Cardiac ventricle fibroblast (primary cell): ENCODE measurements at places on chromosomes 2 and 18. TPM values are rescaled to one million over a fixed set of nuclear protein-coding genes. Genes with fewer than 3 reads are reported as not detected.

Gene FZD7
- total RNA-seq, result 24.4 TPM in 2 replicates

Gene INO80B
- 16.6 and 18.4 TPM in 2 replicates for total RNA-seq

Gene TSPYL6
- total RNA-seq, result not detected in 2 replicates

Gene IL1B
- total RNA-seq, result 0.25 and 0.44 TPM in 2 replicates

Gene AOX1
- total RNA-seq, result 104 and 109 TPM in 2 replicates

Gene SGPP2
- total RNA-seq, result not detected in 2 replicates

Gene RAB6C
- not detected in 2 replicates for total RNA-seq

Gene ACAA2
- total RNA-seq, result 42.1 and 55.2 TPM in 2 replicates

Gene EMILIN2
- 16.3 and 20.6 TPM in 2 replicates for total RNA-seq
